Bronchial epithelial cell (primary cell): ENCODE measurements at places on chromosomes 5 and 9. TPM values are rescaled to one million over a fixed set of nuclear protein-coding genes. Genes with fewer than 3 reads are reported as not detected.

- no peak for DNase-seq
Observed at GRCh38 chr5:180105827-180106312, 34.3 kb upstream of the RNF130 start.

GRCh38 chr9:68431307-68431706 lies 74.9 kb downstream of the PGM5 start:
- no peak for DNase-seq

- DNase-seq, result no peak
Observed at GRCh38 chr9:29209748-29210291, 1636.5 kb upstream of the C9orf72 start.

DNA sequence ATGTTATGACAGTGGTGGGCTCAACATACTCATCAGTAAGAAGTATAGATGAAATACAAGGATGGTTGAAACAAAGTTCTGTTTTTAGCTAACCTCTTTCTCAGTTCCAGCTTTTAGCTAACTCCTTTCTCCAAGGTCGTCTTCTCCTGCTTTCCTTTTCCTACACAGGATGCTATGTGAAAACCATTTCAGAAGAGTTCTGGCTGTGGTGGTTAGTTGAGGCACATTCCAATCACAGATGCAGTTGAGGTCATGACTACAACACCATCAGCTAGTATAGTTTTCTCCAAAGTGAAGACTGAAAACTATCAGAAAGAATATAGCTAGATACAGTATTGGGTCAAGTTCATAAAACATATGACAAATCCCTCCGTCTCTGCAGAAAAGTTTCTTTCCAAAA lies 477.7 kb upstream of the C9orf72 start:
- DNase-seq, result no peak

- DNase-seq, result no peak
Observed at GRCh38 chr5:137792303-137792702, 38.1 kb upstream of the HNRNPA0 start.

- DNase-seq, result peak; percentile 68
Observed at GRCh38 chr9:110291921-110292557, 35.7 kb upstream of the TXN start.

DNA sequence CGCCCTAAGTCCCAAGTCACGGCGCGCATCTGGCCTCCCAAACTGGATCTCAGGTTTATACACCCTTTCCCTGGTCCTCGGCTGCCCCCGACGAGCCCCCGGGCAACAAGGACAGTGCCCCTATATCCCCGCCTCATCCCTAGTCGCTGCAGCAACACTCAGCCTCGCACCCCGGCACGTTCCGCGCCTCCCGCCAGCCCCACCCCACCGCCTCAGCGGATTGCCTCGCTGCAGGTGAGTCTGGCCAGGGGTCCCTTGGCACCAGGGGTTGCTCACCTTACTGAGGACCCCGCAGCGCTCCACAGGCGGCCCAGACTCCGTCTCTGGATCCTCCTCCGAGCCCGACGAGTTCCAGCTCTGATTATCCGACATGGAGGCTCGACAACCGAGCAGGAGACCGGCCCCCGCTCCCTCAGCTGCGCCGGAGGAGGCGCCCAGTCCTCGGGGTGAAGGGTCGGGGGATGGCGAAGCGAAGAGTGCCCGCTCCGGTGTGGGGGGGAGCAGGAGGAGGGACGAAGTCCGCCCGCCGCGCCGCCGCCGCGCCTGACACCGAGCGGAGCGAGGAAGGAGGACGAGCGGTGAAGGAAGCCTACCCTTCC lies 494 bp downstream of the CERT1 start:
- DNase-seq, result no peak

DNA sequence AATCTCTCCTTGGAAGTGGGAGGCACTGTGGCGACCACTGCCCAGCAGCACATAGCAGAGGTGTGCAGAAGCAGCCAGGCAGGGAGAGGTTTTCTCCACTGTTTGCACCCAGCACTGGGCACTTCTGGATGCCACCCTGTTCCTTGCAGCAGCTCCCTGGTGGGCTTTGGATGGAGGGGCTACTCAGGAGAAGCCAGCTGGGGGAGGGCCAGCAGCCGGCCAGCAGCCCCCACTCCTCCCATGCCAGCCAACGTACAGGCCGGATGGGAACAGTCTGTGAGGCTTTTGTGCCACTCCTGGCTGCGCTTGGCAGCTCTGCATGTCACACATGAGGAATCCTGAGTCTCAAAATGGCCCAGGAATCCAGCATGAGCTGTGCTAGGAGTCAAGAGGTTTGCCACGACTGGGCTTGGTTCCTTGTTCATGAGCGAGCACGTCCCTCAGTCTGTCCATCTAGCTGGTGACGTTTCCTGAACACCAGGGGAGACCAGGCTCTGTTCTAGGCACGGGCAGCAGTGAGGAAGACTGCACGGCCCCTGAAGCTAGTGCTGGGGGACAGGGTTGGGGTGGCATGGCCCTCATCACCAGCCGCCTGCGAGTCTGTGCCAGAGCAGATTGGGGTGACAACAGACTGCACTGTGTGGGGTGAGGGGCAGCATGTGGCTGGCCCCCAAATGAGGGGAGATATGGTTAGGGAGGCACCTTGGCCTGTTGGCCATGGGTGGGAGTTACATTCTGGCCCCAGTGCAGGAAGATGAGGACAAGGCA lies 10.1 kb downstream of the PHF2 start:
- DNase-seq, result no peak

GRCh38 chr9:28539434-28540070 lies 966.3 kb upstream of the C9orf72 start:
- DNase-seq, result peak; percentile 84

- DNase-seq, result peak; percentile 93
Observed at GRCh38 chr5:79495311-79495710, 18.6 kb downstream of the HOMER1 start.

DNA sequence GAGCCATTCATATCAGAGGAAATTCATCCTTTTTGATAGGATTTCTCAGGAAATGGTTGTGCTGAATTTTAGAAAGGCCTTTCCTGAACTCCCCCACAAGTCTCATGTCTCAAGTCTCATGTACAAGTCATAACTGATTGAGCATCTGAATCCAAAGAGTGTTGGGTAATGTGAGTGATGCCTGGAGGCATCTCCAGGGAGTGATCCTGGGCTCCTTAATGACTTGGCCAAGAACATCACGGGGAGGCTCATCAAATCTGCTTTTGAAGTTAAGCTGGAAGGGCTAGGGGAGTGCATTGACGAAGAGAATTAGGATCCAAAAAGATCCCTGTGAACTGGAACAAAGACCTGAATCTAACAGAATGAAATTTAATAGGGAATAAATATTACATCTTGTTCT lies 79.2 kb downstream of the MAST4 start:
- DNase-seq, result peak; percentile 8

GRCh38 chr5:35354751-35355150 lies 124.5 kb upstream of the PRLR start:
- DNase-seq, result no peak

DNA sequence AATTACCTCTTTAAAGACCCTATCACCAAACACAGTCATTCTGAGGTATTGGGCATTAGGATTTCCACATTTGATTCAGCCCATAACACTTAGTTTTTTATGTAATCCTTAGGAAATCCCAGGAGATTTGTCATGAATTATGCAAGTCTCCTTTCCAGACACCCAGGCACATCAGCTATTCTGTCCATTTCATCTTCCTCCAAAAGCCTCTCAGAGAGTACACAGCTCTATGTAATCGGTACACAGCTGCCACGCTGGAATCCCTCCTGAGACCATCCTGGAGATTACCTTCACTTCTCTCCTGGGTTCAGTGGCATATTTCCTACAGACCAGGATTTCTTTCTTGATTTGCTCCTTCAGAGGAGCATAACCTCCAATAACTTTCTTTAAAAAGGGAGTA lies 2309.8 kb upstream of the WWC1 start:
- no peak for DNase-seq

DNA sequence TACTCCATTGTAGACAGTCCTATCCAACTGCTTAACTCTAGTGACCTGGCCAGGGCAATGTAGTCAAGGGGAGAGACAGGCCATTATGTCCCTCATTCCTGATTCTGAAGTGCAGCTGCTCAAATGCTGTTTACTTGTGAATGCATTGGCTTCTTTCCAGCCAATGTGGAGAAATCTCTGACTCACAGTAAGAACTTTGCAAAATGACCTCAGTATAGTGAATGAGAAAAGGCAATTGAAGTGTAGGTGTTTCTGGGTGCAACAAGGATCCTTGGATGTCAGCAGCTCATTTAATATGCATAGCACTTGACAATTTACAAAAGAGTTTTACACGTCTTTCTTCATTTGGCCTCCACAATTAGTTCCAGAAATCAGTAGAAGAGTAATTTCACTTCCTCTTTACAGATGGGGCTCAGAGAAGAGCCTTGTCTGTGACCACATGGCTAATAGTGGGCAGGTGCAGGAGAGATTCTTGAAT lies 367.2 kb downstream of the OSTF1 start:
- DNase-seq, result peak; percentile 57

DNA sequence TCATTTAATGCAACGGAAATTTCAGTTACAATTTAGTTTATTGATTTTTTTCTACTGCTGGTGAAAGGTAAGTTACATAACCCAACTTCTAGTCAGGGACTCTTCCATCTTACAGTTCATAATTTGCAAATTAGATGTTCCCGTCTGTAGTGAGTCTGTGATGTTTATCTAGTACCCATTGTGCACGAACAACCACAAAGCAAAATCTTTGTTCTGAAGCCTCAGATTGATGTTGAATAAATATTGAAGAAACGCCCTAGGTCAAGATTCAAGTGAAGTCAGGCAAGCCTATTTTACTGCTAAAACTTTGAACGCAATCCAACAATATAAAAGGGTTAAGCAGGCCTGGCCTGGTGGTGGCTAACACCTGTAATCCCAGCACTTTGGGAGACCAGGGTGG lies 43.1 kb downstream of the BASP1 start:
- DNase-seq, result no peak

The COL27A1 gene
- total RNA-seq, result 1.3 and 2.2 TPM in 2 replicates

The RNF208 gene
- total RNA-seq, result 0.38 TPM in 1 of 2 replicates, not detected in the other

The IRX4 gene
- under 0.01 and 1.1 TPM in 2 replicates for total RNA-seq

The LIFR gene
- total RNA-seq, result 4.4 and 10.0 TPM in 2 replicates

The STC2 gene
- total RNA-seq, result 310 and 440 TPM in 2 replicates

The ABHD17B gene
- total RNA-seq, result 24.7 and 32.5 TPM in 2 replicates

The ADAMTSL1 gene
- total RNA-seq, result 0.13 and 1.6 TPM in 2 replicates

The TNC gene
- 124 and 204 TPM in 2 replicates for total RNA-seq

The TRAF1 gene
- 0.79 and 1.0 TPM in 2 replicates for total RNA-seq

The ST8SIA4 gene
- total RNA-seq, result under 0.01 TPM in 2 replicates

The TAF11L5 gene
- not detected in 2 replicates for total RNA-seq

The OLFM1 gene
- total RNA-seq, result 0.13 and 0.26 TPM in 2 replicates

The FSTL4 gene
- 0.26 TPM in 1 of 2 replicates, not detected in the other for total RNA-seq

The GABRA6 gene
- not detected in 2 replicates for total RNA-seq

The TLE4 gene
- total RNA-seq, result 9.5 and 10.8 TPM in 2 replicates
